ENCODE measurements at places on chromosomes 2 and 18.
A peak's percentile ranks its signal among the peaks of the same experiment; 100 is the strongest.

- DNase-seq = no peak
These were observed 13.7 kb upstream of the OTOF start for GRCh38 chr2:26491563-26492167.

DNA sequence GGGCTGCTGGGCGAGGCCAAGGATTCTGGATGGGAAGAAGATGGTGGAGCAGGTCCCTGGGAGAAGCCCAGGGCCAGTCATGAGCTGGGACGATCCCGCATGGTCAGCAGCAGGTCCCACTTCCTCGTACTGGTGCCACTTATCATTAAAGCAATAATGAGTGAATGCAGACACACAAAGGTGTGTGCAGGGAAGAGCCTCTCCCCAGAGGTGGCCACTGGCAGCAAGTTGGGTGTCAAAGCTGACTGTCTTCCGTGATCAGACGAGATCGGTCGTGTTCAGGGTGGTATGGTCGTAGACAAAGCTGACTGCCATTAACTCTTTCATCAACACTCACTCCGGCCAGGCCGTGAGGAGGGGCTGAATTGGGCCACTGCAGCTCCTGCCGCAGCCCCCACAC, 10.3 kb upstream of the ARHGEF4 start:
- no peak for DNase-seq

GRCh38 chr2:20622731-20623130, 28.2 kb downstream of the HS1BP3 start:
- DNase-seq = peak; percentile 89

DNA sequence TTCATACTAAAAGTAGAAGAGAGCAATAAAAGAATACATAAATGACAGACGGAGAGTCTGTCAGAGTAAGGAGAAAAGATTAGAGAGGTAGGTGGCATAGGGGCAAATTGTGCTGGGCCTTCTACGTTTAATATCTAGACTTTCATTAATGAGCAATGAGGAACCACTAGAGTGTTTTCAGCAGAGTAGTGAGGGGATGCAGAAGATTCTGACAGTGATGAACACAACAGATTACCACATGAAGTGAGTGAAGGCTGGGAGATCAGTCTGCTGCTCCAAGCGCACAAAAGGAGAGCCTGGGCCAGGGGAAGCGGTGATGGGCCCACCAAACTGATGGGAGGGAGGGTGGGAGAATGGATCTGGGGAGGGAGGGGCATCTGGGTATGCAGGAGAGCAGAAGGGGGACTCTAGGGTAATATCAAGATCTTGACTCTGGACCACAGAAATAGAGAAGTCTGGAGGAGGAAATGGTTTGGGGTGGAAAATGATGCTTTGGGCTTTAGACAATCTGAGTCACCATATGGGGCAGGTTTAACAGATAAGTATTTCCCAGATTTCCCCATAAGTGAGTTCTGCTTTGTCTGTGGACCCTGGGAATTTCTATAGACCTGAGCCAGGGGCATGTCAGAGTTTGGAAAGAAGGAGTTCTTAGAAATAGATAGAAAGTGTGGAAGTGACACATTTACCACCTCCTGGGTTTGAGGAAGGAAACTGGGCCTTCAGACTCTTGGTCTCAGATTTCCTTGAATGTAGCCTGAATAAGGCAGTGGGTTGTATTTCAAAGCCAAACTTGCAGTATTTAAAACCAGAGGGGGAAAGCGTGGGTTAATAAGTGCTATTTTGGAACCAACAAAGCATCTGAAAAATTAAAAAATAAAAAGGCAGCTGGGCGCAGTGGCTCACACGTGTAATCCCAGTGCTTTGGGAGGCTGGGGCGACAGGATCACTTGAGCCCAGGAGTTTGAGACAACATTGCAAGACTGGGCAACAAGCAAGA, 15.0 kb upstream of the IL1A start:
- DNase-seq = no peak

DNA sequence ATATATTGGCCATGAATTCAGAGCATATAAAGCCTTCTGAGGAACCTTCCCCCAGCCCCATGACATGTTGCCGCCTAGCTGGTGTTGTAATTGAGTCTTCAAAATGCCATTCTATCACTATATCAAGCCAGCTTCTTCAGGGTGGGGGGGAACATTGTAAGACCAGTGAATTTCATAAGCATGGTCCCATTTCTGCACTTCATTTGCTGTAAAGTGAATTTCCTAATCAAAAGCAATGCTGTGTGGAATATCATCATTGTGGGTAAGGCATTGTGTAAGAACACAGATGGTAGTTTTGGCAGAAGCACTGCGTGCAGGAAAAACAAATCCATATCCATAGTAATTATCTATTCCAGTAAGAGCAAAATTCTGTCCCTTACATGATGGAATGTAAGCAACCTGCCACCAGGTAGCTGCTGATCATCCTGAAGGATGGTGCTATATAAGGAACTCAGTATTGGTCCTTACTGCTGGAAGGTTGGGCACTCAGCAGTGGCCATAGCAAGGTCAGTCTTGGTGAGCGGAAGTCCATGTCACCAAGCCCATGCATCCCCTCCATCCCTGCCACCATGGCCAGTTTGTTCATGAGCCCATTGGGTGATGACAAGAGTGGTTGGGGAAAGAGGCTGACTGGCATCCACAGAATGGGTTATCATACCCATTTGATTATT, 159.4 kb downstream of the COPS8 start:
- no peak for DNase-seq

GRCh38 chr2:85226783-85227182, 93.6 kb downstream of the TCF7L1 start:
- DNase-seq = no peak

GRCh38 chr2:225431105-225431863, 31.8 kb downstream of the NYAP2 start:
- DNase-seq = no peak

- peak; percentile 93 for DNase-seq
These were observed 132.1 kb upstream of the DNMT3A start for GRCh38 chr2:25473758-25474340.

GRCh38 chr2:105443617-105444598, 45.1 kb upstream of the FHL2 start:
- no peak for DNase-seq

- no peak for DNase-seq
These were observed 304.8 kb upstream of the FSIP2 start for GRCh38 chr2:185433824-185434223.

DNA sequence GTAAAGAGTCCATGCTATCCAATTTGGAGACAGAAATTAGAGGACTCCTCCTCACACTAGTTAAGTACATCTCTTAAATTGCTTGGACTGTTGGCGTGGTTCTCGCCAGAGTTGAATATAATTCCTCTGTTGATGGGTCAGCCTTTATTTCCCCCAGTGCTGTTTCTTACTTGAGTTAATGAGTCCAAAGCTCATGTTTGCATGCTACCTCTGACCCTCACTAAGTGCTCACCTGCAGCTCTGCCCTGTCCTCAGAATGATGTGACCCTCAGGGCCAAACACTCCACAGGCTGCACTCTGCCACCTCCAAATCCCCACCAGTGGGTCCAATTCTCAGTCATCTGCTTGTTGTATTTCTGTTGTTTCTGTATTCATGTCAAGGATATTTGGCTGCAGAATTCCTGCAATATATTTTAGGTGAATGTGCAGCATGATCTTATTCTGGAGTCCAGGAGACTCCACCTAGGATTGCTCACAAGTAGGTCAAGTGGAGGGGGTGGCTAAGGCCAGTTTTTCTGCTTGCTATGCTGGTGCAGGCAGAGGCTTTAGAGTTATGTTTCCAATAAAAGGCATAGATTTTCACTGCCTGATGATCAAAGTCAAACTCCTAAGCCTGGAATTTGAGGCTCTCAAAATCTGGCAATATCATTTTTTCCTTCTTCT, 37.8 kb downstream of the RDH14 start:
- no peak for DNase-seq

- DNase-seq = no peak
These were observed 153.5 kb upstream of the TPO start for GRCh38 chr2:1259746-1260145.

DNA sequence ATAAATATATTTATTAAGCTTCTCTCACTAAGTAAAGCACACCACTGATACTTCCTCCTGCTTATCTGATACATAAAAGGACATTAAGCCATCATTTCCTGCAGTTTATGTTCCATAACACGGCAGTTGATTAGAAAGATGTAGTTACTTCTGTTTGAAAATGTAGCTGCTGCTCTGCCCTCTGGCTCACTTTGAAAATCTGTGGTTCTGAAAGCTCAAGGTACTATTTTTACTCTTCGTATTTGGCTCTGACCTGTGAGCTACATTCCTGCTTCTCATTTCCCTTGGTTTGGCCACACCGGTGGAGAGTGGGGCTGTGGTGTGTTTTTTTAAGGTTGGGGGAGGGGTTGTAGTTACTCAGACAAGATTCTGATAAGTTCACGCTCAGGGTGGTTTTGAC, 12.8 kb upstream of the TTN start:
- no peak for DNase-seq

DNA sequence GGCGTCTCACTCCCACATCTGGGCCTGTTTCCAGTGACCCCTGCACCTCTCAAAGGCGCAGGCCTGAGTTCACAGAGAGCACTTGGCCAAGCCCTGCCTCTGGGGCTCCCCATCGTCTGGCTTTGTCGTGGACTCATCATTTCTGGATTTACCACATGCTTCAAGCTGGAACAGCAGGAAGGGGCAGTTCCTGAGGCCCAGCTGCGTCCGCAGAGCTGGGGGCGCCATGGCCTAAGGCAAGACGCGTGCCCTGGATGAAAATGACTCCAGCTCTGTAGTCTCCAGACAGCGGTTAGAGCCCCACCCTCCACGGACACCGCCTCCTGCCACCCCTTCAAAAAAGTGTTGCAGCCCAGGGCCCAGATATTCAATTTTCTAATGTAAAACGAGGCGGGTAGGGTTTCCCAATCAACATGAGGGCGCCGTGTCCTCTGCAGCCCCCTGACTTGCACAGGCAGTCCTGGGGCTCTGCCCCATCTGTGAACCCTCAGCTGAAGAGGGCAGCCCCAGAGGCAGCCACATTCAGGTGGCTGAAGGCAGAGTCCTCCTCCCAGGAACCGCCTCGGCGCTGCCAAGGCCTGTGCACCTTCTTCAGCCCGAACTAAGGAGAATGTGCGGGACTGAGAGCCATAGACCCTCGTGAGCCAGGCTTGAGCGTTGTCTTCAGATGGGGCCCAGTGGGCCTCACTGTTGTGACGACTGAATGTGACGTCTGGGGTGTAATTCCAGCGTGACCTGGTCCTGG, 85.5 kb downstream of the NFATC1 start:
- DNase-seq = no peak

GRCh38 chr2:134465228-134466105, 211.6 kb downstream of the MGAT5 start:
- no peak for DNase-seq

- DNase-seq = no peak
These were observed 1.6 kb upstream of the SESTD1 start for GRCh38 chr2:179266271-179266670.

DNA sequence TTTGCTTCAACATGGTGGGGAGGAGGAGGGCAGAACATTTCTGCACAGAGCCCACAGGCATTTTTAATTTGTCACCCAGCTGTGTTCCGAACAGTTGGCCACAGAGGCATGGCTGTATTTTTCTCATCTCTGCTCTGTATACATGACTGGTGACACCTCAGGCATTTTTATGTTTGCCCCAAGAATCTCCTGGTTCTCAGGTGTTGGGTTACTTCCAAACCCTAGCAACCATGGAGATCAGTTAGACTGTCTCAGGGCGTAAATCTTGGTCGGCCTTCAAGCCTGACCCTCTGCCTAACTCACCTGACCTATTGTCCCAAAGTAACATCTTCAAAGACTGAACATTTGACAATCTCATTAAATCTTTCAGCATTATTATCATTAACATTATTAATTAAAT, 100.0 kb downstream of the ABCA12 start:
- no peak for DNase-seq

- DNase-seq = peak; percentile 61
These were observed 68.4 kb upstream of the PPP1CB start for GRCh38 chr2:28683100-28683706.

- DNase-seq = no peak
These were observed 876.3 kb downstream of the BCL11A start for GRCh38 chr2:59677158-59677557.

GRCh38 chr2:213229814-213230213, 54.5 kb upstream of the SPAG16 start:
- DNase-seq = no peak

DNA sequence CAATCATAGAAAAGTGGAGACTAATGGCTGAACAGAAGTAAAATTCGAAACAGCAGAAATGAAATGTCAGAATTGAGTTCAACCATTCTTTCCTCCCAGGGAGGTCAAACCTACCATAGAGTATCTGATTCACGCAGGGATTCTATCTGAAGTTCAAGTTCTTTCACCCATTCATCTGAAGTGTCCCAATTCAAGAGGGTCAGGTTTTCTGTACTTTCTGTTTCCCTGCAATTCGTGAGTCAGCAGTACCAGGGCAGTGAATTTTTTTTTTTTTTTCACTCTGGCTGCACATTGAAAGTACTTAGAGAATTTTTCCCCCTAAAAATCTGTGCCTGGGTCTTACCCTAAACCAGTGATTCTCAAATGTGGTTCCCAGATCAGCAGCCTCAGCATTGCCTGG, 40.9 kb upstream of the CCDC88A start:
- no peak for DNase-seq

GRCh38 chr18:44090453-44090852, 590.2 kb upstream of the SETBP1 start:
- no peak for DNase-seq

- no peak for DNase-seq
These were observed 52.6 kb upstream of the TPO start for GRCh38 chr2:1360557-1361250.

DNA sequence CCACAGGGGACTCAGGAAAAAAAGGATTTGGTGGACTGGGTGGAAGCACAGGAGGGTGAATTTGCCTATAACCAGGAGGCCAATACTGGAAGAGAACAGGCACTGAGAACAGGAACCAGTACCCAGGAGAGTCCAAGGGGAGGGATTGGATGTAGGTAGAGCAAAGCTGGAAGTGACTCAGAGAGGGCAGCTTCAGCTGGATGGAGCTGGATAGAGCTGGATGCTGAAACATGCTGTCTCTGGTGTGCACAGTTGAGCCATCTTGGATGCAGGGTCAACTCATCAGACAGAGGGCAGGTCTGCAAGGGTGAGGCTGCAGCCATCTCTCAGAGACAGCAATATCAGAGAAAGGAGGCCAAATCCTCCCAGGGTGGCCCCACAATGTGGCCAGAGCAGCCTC, 134.0 kb downstream of the GALNT14 start:
- DNase-seq = no peak

- DNase-seq = no peak
These were observed 246.4 kb downstream of the VAPA start for GRCh38 chr18:10160251-10160650.

GRCh38 chr2:235005603-235006259, 53.9 kb downstream of the SH3BP4 start:
- peak; percentile 80 for DNase-seq

- DNase-seq = no peak
These were observed 16.9 kb downstream of the HNMT start for GRCh38 chr2:137981112-137981656.

GRCh38 chr18:22778996-22779395, 154.1 kb upstream of the RBBP8 start:
- DNase-seq = peak; percentile 26

- DNase-seq = peak; percentile 48
These were observed 8.5 kb downstream of the TPO start for GRCh38 chr2:1421731-1422130.

GRCh38 chr2:148451046-148451445, 193.5 kb upstream of the EPC2 start:
- DNase-seq = no peak

Data from NCI-H524 (cell line).